ENCODE measurements at places on chromosomes 6 and 20.

DNA sequence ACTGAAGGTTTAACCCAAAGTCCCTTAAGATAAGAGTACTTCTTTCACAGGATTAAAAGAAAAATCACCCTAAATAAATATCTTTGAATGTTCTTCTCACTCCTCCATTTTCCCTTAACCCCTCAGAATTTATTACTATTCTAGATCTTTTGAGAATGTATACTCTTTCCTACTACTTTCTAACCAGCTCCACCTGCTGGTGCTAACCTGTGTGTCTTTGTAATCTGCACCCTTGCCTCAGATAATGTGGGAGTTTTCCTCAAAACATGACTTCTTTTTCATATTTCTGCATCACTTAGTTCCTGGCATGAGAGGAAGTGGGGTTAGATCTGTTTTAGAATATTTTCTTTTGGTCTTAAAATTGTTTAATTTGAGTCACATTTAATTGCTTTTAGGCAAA is 394.2 kb downstream of the BMP2 start:
- DNase-seq = no peak

GRCh38 chr6:130928158-130928912 is 101.1 kb downstream of the SMLR1 start:
- DNase-seq = no peak

DNA sequence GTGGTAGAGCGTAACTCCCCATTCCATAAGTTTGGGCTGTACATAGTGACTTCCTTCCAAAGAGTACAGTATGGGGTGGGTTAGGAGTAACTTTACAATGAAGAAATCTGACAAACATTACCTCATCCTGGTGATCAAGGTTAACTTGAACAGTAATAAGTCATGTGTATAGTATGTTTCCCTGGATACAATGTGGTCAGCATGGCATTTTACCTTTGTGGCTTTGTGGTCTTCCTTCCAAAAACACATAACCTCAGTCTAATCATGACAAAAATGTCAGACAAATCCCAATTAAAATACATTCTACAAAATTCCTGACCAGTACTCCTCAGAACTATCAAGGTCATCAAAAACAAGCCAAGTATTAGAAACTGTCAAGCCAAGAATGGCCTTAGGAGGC is 225.1 kb downstream of the UBE3D start:
- no peak for DNase-seq

- no peak for DNase-seq
Observed at GRCh38 chr20:37128803-37129202, 33.0 kb upstream of the RBL1 start.

DNA sequence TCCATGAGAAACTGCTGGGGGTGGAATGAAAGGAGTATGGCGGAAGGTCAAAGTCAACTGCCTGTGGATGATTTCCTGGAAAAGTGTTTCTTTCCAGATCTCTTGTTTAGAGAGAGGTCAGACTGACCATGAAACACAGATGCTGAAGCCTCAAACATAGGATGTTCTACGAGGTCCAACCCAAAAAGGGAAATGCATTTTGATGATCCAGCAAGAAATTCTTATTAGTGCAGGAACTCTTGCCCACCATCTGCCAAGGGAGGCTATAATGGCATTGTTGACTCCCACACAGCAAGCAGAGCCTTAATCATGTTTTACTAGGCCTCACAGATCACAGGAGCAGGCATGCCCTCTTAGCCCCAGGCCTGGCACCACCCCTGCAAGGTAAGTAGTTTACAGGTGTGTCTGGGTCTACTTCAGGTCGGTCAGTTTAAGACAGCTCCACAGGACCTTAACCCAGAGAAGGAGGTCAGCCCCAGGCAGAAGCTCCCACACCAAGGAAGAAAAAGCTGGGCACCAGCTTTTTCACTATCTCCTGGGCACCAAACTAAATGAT is 67.6 kb upstream of the CNKSR3 start:
- no peak for DNase-seq

GRCh38 chr6:113540466-113540865 is 316.7 kb upstream of the MARCKS start:
- DNase-seq = no peak

DNA sequence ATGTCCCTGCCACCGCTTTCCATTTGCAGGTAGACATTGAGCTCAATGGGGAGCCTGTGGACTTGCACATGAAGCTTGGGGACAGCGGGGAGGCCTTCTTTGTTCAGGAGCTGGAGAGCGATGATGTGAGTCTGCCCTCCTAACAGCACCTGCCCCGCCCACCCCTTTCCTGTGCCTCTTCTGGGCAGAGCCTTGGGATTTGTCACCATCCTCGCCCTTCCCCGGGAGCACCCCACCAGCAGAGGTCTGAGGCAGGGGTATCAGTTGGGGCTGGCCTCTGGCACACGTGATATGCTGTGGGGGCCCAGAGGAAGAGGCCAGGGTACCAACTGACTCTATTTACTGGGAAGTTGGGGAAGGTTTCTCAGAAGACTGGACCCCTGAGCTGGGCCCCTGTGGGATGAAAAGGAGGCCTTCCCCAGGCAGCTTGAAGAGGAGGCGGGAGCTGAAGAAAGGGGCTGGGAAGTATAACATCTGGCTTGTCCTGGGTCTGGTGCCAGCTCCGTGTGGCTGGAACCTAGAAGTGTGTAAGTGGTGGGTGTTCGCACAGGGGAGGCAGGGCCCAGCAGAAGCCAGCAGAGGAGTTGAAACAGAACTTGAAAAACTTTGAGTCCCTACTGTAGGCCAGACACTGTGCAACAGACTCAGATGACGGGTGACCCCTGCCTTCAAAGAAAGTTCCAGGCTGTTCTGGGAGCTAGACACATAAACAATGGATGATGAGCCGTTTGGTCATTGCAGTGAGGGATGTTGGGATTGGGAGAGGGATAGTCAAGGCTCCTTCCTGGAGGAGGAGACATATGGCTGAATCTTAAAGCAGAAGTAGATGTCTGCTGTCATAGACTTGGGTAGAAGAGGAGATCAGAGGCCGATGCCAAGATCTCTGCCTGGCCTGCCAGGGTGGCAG is 7.2 kb downstream of the LPIN3 start:
- no peak for DNase-seq

GRCh38 chr20:62691487-62691886 is 17.1 kb upstream of the NTSR1 start:
- no peak for DNase-seq

DNA sequence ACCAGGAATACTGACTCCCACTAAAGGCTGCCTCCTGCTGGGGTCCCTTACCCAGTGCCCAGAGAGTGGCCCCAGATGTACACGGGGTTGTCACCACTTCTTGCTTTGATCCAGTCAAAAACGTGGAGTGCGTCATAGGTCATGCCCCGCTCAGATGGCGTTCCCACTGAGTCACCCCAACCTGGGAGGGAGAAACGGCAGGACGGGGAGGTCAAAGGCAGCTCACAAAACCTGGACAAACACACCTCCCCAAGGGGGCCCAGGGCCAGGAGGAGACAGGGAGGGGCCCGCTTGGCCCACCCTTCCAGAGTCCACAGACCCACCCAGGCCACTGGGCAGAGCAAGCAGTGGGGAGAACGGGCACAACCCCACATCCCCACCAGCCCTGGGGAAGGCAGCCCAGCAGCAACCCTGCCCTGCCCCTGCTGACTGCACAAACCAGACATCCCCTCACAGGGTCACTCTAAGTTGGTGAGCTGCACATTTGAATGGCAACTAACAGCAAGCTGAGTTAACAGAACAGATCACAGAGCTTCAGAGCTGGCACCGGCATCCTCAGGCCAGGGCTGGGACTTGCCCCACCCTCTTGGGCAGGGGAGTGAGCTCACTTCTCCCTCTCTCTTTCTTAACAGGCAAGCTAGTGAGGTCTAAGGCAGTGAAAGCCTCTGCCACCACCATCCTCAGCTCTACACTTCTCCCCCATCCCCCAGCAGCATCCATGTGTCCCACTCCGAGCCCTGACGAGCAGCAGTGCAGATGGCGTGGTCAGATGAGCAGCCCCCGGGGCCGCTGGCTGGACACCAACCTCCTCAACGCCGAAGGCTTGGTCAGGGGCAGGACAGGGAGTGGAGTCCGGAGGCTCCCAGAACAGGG is 61.7 kb downstream of the PYGB start:
- DNase-seq = no peak

GRCh38 chr20:4772132-4772531 is 50.4 kb downstream of the PRND start:
- no peak for DNase-seq
